Natural killer cell treated with Interleukin-12 subunit alpha and Interleukin-12 subunit beta and Interleukin-15 and Interleukin-18, amount 100 ng/mL, for 72 hours (primary cell): ENCODE measurements at places on chromosomes 12 and 14. TPM values are rescaled to one million over a fixed set of nuclear protein-coding genes. Genes with fewer than 3 reads are reported as not detected.

DNA sequence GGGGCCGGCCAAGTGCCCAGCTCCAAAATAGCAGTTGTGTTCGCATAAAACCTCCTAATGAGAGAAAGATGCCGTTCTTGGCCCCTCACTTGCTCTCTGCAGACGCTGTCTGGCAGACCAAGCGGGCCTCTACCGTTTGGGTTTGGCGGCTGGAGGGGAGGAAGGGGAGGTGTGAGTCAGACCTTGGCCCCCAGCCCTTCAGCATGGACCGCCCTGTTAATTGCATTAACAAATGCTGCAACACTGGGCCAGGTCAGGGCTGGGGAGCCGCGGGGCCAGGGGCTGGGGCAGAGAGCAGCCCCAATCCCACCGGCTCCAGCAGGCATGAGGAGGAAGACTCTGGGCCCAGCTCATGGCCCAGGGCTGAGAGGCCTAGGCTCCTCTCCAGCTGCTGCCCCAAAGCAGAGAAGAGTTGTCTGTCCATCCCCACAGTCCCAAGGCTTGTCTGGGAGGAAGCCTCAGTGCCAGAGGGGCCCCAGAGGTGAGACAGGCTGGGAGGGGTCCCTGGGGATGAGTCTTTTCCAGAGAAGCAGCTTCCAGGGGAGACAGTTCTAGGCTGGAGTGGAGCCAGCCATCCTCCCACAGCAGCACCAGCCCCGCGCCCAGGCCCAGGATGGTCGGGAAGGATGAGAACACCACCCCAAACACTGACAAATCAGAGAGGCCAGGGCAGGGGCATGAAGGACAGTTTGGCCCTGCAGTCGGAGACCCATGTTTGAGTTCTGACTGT is 16.9 kb downstream of the LTBP2 start:
- DNase-seq, result no peak

DNA sequence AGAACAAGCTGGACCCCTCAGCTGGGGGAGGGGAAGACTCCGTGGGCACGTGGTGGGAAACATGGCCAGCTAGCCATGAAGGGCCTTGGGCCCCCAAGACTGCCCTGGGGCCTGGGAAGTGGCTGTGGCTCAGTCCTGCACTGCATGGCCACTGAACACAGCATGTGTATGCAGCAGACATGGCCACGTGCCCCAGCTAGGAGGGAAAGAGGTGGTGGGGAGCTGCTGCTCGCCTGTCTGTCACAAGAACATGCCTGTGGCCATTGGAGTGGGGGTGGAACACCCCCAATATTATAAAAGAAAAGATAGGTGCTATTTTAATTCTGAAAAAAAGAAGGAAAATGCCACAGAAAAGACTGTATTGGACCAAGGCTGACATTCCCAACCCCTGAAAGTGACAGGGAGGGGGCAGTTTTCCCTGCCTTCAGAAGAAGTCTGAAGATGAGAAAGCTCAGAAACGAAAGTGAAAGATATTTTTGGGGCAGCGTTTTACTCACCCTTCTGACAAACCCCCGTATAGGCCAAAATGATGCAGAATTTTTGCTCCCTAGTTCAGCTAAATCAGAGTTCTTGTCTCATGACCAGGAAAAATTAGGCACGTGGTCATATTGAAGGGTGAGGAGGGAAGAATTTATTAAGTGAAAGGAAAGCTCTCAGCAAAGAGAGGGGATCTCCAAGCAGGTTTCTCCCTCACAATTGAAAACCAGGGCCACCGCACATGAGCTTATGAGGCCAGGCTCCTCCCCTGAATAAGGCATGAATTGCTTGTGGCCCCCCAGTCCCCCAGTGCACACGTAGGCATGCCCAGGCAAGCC is 35.2 kb upstream of the PCNX1 start:
- DNase-seq, result no peak

- no peak for DNase-seq
Measured at GRCh38 chr14:22380571-22381407, 208.2 kb downstream of the DAD1 start.

DNA sequence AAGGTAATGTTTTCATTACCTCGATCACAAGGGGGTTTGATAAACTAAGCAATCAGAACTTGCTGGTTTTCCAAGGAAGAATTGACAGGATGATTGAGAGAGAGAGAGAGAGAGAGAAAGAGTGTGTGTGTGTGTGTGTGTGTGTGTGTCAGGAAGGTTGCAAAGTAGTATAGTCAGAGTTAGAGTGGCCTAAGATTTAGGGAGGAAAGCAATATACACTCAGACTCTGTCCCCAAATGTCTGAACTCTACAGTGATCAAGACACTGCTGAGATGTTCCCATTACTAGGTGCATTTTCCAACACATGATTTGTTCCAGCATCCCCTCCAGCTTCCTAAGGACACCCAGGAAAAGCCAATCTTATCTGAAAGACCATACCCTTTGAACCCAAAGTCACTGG is 1074.1 kb downstream of the BCL11B start:
- no peak for DNase-seq

Gene BDKRB1
- total RNA-seq, result not detected

Gene TPH2
- total RNA-seq, result not detected

Gene NUMB
- 77.1 TPM for total RNA-seq

Gene SALL2
- 0.45 TPM for total RNA-seq
